ENCODE measurements at places on chromosomes 1 and 21.

GRCh38 chr1:178595491-178595890 is 82.6 kb downstream of the TEX35 start:
- no peak for DNase-seq

DNA sequence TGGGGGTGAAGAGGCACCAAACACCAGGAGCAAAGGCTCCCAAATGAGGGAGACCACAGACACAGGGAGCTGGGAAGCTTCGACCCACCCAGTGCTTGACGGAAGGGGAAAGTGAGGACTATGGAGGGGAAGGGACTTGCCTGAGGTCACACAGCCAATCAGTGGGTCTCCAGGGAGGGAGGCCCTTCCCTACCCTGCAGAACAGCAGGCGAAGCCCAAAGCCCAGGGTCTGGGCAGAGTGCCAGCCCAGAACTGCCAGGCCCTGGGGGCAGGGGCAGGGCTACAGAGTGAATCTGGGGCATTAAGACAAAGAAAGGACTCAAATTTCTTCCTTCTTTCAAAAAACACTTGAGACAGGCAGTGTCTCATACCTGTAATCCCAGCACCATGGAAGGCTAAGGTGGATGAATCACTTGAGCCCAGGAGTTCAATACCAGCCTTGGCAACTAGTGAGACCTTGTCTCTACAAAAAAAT is 45.5 kb upstream of the ECE1 start:
- no peak for DNase-seq

- DNase-seq: no peak
These were observed 7.5 kb upstream of the KCNJ15 start for GRCh38 chr21:38249256-38249655.

GRCh38 chr1:33342041-33342723 is 21.3 kb upstream of the A3GALT2 start:
- no peak for DNase-seq

DNA sequence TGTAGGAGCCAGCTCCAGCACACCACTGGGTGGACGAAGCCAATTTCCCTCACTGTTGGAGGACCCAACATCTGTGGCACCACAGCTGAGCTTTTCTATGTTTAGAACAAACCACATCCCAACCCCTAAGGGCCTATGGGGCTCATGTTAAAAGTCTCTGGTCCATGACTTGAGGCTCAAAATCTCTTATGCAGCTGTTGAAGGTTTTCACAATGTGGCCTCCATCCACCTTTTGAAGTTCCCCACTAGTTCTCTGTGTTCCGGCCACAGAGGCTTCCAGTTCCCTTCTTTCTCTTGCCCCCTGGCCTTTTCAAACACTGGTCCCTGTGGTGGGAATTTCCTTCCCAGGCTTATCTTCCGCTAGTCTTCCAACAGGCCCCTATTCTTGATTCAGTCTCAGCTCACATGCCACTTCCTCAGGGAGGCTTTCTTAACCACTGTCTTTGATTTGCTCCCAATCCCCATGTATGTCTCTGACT is 3.9 kb upstream of the IFNLR1 start:
- DNase-seq: no peak

- DNase-seq: peak; percentile 51
These were observed 38.5 kb upstream of the TDRD10 start for GRCh38 chr1:154463512-154463990.

GRCh38 chr1:17011439-17012307 is at the start of gene ATP13A2:
Gene ATP13A2 (minus strand): TSS chr1:17011928. CDS start chr1:17011738, 190 bp downstream.
- peak; percentile 81 for DNase-seq

- DNase-seq: no peak
These were observed 16.1 kb upstream of the PSMD4 start for GRCh38 chr1:151238467-151238739.

Measured in T-helper 17 cell (primary cell).